ENCODE measurements at places on chromosomes 2 and 18.

GRCh38 chr18:23929362-23929930, 85.1 kb upstream of the TTC39C start:
- no peak for DNase-seq

DNA sequence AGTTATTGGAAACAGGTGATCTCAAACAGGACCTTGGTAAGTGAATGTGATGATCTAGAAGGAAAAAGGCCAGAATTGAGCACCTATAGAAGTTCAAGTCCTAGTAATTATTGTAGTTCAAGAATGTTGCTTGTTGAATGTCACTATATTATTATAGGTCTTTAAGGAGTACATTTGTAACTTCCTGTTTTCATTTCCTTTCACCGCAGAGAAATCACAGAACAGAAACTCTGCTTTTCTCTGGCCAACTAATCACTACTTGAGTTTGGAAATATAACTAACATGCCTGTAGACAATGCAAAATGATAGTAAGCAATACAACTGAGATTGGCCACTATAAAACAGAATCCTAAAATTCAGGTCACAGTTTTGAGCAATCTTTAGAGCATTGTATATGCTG, 61.8 kb upstream of the EFEMP1 start:
- no peak for DNase-seq

- peak; percentile 9 for DNase-seq
These were observed 3.2 kb downstream of the SLC39A10 start for GRCh38 chr2:195659982-195660890.

GRCh38 chr2:68819556-68819955, 51.6 kb downstream of the BMP10 start:
- DNase-seq: no peak

DNA sequence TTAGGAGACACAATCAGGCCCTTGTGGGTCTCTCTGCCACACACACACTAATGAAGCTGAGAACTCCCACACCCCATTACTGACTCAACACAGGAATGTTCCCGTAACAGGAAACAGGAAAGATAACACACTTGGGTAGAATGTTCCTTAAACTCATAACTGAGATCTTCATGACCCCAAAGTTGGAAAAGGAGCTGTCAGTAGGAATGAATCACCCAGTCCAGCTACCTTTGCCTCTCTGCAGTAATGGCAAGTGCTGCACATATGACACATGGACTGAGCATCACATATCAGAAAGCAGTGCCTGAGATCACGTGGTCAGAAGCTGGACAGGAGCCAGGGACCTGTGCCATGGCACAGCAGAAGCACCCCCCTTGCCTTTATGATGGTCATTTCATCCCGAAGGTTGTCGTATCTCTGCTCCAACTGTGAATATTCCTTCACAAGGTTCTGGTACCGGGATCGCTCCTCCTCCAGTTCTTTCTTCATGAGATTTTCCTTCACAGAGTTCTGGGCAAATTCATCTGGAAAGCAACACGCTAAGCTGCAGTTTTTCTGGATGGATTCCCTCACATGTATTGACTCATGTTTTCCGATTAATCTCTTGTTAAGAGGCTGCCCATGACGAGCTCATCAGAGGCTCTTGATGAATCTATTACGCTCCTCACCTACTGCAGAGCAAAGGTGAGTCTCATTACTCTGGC, 65.4 kb upstream of the ACAA2 start:
- DNase-seq: peak; percentile 14

DNA sequence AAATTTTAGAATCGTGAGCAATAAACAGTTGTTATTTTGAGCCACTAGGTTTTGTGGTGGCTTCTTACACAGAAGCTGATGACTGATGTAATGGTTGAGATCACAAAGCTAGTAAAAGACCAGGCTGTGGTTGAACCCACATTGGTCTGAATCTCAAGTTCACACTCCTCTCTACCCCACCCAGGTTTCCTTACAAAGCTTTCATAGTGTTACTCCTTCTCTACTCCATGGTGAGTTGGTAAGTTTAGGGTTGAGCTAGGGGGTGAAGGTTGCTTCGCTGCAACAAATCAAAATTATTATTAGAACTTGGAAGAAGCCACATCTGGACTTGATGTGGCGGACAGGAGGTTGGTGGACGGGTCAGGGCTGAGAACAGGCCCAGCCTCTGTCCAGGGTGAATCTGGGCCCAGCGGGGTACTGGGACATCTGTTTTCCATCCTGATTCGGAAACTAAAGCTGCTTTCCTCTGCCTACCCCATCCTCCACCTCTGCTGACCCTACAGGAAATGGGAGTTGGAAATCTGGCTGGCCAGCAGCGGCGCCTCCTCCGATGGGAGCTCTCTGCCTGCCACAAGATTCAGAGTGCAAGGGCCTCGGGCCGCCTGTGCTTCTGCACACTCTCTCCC, 86.3 kb downstream of the ZFP36L2 start:
- no peak for DNase-seq

GRCh38 chr2:175282300-175282699, 100.8 kb upstream of the ATP5MC3 start:
- peak; percentile 50 for DNase-seq

DNA sequence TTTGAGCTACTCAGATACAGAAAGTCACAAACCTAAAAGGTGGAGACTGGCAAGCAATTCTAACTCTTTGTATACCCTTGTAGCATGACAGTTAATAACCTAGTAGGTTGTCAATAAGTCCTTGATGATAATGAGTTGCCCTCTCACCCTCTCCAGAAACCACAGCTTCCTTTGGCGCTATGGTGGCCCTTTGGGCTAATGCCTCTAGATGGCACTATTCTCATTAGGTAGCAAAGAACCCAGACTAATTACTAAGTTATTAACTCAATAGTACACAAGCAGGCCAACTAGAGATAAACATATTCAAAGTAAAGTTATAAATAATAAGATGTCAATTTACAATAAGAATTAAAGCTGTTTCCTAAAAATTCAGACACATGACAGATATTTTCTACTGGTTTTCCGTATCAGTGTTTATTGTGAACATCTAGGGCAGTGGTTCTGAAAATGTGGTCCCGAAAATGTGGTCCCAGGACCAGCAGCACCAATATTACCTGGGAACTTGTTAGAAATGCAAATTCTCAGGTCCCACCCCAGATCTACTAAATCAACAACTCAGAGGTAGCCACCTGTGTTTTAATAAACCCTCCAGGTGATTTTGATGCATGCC, 41.1 kb downstream of the LDAH start:
- no peak for DNase-seq

- no peak for DNase-seq
These were observed 529.1 kb upstream of the HNMT start for GRCh38 chr2:137435162-137435561.

DNA sequence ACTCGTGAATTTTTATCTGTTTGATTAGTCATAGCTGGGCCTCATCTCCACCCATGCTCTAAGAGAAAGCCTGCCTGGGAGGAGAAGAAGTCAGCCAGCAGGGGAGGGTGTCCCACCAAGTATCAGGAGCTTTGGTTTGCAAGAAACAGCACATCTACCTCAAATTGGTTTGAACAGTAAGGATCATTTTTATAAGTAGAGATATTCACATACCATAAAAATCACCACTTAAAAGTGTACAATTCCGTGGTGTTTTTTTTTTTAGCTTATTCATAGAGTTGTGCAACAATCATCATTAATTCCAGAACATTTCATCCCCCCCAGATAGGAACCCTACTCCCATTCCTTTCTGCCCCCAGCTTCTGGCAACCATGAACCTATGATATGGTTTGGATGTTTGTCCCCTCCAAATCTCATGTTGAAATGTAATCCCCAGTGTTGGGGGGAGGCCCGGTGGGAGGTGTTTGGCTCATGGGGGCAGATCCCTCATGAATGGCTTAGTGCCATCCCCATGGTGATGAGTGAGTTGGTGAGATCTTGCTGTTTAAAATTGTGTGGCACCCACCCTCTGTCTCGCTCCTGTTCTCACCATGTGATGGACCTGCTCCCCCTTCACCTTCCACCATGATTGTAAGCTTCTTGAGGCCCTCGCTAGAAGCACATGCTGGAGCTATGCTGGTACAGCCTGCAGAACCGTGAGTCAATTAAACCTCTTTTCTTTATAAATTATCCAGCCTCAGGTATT, 36.2 kb upstream of the HS6ST1 start:
- DNase-seq: no peak

- no peak for DNase-seq
These were observed 536.2 kb upstream of the FSIP2 start for GRCh38 chr2:185202381-185202780.

DNA sequence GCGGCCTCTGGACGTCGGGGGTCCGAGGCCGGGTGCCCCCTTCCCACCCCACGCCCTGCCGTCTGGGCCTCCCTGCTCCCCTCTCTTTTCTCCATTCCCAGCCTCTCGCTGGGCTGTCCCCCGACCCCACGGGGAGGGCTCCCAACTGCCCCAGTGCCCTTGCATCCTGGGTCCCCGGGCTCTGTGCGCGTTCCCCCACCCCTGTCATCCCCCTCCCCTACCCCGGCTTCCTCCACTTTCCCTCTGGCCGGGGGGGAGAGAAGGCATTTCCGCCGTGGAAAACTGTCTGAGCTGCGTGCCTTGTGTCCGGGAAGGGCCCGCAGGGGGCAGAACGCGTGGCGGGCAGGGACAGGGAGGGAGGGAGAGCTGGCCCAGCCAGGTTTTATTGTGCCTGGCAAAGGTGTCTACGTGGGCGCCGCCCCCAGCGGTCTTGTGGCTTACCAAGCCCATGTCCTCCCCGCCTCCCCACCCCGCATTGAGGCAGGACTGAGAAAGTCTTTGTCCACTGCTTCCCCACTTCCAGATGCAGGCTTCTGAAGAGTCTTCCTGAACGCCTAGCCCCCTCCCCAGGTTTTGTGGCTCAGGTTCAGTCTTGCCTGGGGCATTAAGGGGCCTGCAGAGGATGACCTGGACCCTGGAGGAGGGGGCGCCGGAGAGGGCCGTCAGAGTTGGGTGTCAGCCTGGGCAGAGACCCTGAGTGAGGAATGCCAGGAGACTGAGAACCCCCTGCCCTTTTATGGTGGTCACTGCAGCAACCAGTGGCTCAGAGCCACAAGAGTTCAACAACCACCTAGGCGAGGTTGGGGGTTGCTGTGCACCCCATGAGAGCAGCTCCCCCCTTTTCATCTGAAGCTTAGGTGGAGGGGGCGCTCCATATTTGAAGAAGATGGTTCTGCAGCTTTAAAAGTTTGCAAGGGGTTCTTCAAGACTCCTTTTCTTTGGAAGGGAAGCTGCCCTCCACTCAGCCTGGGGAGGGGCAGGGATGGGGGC, 1.3 kb downstream of the ITM2C start:
- DNase-seq: no peak

DNA sequence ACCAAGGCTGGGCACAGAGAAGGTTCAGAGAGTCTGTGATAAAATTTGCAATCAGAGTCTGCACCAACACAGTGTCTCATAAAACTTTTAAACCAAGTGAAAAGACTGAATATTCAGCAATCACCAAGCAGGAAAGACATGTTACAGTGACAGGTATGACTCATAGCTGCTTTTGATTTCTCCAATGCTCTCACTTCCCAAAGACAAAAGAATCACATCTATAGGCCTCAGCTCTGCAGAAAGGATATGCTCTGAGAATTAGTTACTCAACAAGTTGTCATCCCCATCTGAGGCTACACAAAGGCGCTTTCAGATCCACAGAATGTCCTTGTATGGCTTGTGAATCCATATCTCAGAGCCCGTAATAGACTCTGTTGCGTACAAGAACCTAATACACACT, 92.5 kb downstream of the KCNF1 start:
- DNase-seq: no peak

GRCh38 chr18:23539296-23539695, 36.0 kb downstream of the RMC1 start:
- DNase-seq: no peak

DNA sequence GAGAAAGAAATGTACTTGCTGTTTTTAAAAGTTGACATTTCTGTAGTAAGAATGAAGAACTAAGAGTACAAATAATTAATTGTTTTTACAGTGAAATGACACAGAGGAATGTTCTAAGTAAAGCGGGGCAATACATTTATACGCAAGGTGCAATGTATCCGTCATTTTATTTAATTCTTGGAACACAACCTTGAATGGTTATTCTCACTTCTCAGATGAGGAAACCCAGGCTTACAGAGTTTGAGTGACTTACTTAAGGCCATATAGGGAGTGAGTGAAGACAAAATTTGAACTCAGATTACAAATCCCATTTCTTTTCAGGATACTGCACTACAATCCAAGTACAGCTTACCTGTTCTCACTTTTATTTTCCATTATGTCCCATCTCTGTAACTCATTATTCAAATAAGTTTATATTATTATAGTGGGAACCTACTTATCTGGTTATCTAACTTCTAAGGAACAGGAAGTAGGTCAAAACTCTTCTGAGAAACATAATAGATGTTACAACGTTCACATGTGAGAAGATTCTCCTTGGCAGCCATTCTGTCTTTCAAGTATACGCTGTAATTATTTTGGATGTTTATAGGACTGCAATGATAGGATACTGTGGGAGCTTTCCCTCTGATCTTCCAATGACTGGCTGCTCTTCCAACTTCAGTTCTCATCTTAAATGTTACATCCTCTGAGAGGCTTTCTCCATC, 12.3 kb upstream of the STK17B start:
- DNase-seq: no peak

DNA sequence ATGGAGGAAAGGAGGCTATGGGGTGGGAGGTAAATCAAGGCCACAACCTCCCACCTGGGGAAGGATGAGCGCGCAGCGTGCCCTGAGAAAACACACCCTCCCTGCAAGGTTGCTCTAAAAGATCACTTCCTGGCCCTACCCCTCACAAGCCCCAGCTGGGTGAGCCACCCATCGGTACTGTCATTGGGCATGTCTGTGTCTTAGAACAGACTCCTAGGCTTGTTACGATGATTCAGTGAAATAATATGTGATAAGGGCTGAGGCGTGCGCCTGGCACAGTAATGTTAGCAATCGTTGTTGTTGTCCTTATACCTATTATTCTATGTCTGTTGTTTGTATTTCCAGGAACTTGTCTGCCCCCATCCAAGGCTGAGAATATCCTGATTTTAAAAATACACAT, 175.1 kb downstream of the ZFP36L2 start:
- DNase-seq: no peak

GRCh38 chr2:59653164-59653563, 900.3 kb downstream of the BCL11A start:
- no peak for DNase-seq

GRCh38 chr2:18834341-18834740, 245.0 kb upstream of the NT5C1B start:
- DNase-seq: no peak

GRCh38 chr18:13653746-13654433, 72.5 kb downstream of the FAM210A start:
- peak; percentile 1 for DNase-seq

DNA sequence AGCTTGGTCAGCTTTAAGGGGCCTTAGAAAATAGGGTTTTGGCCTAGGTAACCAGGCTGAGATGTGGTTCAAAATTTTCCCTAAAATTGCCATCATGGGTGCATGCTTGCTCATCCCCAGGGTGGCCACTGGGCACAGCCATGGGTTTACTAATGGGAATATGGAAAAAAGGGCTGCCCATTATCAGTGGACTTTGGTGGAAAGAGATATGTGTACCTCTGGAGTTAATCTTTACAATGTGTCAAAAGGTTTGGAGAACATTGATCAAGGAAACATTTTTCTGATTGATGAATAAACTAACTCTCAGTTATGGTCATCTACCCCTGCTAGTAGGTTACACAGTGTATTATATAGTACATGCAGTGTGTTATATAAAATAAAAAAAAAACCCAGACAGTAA, 13.1 kb downstream of the KDM3A start:
- DNase-seq: no peak
